Lung (tissue), 17 donors: ENCODE measurements at places on chromosomes 5 and 9. TPM values are rescaled to one million over a fixed set of nuclear protein-coding genes. Genes with fewer than 3 reads are reported as not detected.

TRIM36 gene
- polyA plus RNA-seq: 1.3 TPM

MSX2 gene
- 1.2 TPM for polyA plus RNA-seq

PFN3 gene
- not detected for polyA plus RNA-seq

WDR31 gene
- 1.8 TPM for polyA plus RNA-seq
